ENCODE measurements at places on chromosomes 4 and X.
A peak's percentile ranks its signal among the peaks of the same experiment; 100 is the strongest.

DNA sequence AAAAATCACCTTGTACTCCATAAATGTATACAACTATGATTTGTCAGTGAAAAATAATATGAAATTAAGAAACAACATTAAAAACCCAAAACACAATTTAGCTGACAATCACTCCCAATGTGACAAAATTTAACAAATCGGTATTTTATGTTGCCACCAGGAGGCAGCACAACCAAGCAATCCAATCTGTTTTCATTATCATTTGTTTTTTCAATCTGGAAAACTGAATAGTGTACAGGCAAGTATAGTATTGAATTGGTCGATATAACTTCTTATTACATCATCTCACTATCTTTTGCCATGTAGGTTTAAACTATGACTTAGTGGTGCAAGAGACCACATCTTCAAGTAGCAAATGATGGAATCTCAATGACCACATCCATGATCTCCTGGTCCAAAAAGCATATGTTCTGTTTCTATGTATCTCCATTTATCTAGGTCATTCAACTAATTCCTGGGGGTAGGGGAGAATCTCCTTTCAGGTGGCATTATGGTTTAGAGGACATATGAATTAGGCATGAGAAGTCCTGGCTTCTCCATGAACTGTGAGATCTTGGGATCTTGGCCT lies 112.9 kb upstream of the AGA start:
- peak; percentile 25 for DNase-seq

DNA sequence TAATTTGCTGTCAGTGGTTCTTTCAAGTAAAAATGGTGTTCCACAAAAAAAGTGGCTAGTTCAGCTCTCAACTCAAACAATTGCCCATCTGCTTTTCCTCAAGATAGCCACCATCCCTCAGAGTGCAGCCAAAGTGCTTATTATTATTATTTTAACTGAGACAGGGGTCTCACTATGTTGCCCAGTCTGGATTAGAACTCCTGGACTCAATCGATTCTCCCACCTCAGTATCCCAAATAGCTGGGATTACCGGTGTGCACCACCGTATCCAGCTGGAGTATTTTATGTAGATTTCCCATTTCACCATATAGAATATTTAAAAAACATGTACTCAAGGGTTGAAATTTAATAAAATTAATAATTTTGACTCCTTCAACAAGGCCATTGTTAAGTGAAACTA lies 62.1 kb upstream of the USP9X start:
- no peak for DNase-seq

- DNase-seq: no peak
These were observed 14.8 kb downstream of the BLOC1S4 start for GRCh38 chr4:6730603-6731317.

DNA sequence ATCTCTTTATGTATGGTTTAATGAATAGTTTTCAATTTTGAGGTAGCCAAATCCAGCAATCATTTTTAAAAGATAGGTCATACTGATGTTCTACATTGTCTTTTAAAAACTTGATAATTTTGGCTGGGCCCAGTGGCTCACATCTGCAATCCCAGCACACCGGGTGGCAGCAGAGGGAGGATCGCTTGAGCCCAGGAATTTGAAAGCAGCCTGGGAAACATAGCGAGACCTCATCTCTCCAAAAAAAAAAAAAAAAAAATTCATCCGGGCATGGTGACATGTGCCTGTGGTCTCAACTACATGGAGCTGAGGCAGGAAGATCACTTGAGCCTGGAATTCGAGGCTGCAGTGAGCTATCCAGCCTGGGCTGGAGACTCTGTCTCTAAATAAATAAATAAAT lies 419.8 kb downstream of the GALNTL6 start:
- DNase-seq: no peak

- no peak for DNase-seq
These were observed 51.6 kb downstream of the MAML3 start for GRCh38 chr4:140102421-140102820.

DNA sequence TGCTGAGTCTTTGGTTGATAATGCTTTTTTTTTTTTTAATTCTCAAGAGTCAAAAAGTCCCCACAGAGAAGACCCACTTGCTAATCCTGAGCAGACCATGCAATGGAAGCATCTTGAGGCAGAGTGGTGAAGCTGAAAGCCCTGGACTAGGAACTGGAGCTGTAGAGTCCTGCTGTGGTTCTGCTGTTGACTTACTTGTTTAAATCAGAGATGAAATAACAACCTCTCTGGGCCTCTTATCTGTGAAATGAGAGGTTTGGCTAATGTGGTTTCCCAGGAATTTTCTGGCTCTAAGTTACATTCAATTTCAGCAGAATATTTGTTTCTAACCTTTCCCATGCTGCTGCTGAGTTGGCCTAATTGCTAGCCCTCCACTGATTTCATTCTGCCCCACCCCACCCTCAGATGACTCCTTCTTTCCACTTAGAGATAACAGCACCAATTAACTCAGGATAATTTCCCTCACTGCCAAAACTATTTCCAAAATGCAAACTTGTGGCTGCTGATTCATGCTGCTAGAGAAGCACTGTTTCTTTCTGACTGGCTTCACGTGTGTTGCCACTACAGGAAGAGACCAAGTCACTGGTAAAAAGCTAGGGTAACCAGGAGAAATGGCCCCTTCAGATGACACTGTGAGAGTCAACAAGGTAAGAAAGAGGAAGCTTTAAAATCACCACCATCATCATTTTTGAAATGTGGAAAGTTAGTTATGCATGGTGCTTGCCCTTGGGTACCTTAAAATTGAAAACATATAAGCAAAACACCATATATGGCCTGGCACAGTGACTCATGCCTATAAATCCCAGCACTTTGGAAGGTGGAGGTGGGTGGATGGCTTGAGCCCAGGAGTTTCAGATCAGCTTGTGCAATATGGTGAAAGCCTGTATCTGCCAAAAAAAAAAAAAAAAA lies 326.4 kb downstream of the DCHS2 start:
- DNase-seq: no peak

DNA sequence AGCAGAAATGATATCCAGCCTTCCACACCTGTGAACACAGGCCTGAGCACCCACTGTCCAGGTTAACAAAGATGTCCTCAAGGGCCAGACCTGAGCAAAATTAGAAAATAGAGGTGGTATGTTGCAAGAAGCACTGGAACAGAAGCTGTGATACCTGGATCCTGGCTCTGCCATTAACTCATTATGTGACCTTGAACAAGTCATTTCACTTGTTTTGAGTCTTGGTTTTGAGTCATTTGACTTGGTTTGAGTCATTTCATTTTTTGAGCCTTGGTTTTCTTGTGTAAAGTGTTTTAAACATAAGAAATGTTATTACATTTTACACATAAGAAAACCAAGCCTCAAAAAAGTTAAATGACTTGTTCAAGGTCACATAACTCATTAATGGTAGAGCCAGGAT lies 2.9 kb upstream of the NWD2 start:
- no peak for DNase-seq

GRCh38 chr4:124711471-124712371 lies 811 bp downstream of the ANKRD50 start:
- peak; percentile 84 for DNase-seq

GRCh38 chr4:87589531-87589930 lies 18.8 kb upstream of the DSPP start:
- DNase-seq: no peak

GRCh38 chrX:71650333-71650969 lies 16.9 kb upstream of the LOC101059915 start:
- DNase-seq: peak; percentile 13

GRCh38 chrX:38879631-38880220 lies 78.5 kb downstream of the MID1IP1 start:
- peak; percentile 4 for DNase-seq

DNA sequence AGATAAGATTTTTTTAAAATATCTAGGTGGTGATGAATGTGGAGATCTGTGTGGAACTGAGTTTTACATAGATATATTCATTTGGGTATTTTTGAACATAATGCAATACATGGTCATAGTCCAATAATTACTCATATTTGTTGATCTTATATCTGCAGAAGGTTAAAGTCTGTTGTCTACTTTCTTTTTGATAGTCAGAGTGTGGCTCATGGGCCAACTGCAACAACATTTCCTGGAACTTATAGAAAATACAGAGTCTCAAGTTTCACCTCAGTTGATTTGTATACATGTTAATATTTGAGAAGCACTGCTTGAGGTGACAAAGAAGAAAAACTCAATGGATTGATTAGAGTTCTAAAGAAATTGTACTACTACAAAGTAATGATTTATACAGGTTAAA lies 408.4 kb downstream of the ARAP2 start:
- no peak for DNase-seq

DNA sequence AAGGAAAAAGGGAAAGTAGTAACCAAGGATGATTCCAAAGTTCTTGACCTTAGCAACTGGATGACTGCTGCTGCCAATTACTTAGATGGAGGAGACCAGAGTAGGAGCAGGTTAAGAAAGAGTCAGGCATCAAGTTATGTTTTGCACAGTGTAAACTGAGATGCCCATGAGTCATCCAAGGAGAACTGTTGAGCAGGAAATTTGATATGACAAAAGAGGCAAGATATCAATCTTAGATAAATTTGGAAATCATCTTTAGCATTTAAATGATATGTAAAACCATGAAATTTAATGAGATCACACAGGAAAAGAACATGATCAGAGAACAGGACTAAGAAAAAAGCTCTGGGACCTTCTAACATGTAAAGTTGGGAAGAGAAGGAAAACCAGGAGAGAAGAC lies 361.3 kb downstream of the OPHN1 start:
- DNase-seq: no peak

GRCh38 chrX:54419559-54420302 lies 20.5 kb upstream of the TSR2 start:
- DNase-seq: no peak

DNA sequence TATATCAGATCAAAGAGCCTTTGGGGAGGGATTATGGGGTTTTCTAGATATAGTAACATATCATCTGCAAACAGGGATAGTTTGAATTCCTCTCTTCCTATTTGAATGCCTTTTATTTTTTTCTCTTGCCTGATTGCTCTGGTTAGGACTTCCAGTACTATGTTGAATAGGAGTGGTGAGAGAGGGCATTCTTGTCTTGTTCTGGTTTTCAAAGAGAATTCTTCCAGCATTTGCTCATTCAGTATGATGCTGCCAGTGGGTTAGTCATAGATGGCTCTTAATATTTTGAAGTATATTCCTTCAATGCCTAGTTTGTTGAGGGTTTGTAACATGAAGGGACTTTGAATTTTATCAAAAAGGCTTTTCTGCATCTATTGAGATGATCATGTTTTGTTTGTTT lies 25.6 kb upstream of the ABCB7 start:
- no peak for DNase-seq

DNA sequence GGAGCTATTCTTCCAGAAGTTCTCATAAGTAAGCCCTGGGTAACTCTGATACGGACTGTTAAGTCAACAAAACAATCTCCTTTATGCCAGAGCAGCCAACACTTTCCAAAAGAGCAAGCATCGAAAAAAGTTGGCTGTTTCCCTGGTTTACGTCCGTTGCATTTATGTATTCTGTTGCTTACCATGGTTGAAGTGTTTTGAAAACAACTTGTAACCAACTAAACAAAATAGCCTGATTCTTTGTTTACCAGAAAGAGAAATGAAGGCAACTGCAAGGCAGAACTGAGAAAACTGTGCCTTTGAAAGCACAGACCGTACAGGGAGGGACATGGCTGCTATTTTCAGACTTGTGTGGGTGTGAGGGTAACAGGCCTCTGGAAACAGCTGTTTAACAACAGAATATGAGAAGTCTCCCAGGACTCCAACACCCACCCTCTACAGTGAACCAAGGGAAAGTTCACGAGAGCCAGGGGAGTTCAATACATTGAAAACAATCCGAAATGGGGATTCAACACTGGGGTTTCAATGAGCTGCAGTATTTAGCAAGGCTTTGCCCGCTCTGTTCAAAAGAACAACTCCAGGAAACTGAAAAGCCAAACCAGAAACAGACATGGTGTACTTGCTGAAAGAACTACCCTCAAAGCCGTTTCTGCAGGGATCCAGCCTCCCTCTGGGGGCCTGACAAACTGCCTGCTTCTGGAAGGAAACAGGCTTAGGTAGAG lies 95.8 kb upstream of the EGFL6 start:
- no peak for DNase-seq

- DNase-seq: no peak
These were observed 1002.5 kb upstream of the INTU start for GRCh38 chr4:126630230-126630629.

- no peak for DNase-seq
These were observed 99.6 kb upstream of the SHOX start for GRCh38 chrX:530726-531610.

GRCh38 chrX:23003116-23003515 lies 3.4 kb downstream of the DDX53 start:
- DNase-seq: no peak

DNA sequence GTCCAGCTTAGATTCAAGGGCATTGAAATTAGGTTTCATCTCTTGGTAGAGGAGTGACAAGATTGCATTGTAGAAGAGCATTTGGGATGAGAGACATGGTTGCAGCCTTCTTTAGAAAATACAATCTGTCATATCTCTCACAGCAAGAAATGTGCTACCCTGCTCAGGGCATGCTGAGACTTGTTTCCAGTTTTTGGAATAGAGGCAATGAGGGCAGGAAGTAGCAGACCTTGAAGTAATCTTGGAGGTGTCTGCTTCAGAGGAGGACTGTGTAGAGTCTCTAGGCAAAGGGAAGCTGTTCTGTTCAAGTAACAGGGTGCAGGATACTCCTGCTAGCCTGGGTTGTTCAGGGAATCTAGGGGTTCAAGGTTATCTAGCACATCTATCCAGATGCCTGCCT lies 116.1 kb upstream of the ZNF827 start:
- no peak for DNase-seq

DNA sequence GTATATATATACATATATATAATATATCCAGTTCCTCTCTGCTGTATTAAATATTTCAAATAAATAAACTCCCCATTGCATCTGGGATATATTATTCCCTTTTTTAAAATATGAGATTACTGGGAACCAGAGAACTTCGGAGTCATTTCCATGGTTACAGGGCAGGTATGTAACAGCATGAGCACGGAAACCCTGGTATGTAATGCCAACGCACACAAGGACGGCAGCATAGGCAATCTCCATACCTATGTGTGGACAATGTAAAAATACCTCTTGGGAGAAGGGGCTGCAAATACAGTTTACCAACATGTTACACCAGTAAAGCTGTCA lies 62.8 kb downstream of the NUDT10 start:
- no peak for DNase-seq

- no peak for DNase-seq
These were observed 10.0 kb downstream of the TMEM156 start for GRCh38 chr4:39022241-39022640.

DNA sequence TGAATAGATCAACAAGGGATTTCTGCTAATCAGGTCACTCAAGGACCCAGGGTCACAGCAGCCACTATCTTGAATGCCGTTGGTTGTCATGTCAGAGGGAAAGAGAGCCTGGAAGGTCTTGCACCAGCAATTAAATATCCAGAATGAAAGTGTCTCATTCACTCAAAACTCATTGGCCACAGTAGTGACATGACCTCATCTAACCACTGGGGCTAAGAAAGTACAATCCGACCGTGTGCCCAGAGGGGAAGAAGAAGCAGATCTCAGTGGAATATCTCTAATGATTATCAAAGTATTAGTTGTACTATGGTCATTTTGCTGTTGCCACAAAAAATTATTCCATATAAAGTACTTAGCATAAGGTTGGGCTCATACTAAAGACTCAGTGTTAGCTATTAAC lies 210.0 kb downstream of the QDPR start:
- DNase-seq: no peak

GRCh38 chr4:130825284-130825683 lies 1729.3 kb downstream of the C4orf33 start:
- no peak for DNase-seq
